Glutamatergic neuron (in vitro differentiated cells): ENCODE measurements at places on chromosomes 11 and 22.

GRCh38 chr11:27296497-27296896 is 66.5 kb downstream of the CCDC34 start:
- no peak for DNase-seq

DNA sequence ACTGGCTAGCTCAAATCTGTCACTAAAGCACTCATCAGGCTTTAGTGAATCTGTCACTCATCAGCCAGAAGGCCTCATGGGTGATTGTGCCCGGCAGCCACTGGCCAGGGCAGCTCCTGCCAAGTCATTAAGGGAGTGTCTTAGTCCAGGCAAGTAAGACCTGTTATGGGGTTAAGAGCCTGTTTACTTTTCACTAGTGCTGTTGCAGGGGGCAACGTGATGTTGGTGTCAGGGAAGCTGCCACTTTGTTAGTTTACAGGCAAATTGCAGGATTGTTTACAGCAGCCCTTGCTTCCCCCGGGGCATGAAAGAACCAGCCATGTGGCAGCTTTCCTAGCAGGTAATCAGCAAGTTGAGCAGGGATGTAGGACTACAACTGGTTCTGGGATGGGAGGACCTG is 155.6 kb upstream of the NCAM1 start:
- DNase-seq, result no peak

DNA sequence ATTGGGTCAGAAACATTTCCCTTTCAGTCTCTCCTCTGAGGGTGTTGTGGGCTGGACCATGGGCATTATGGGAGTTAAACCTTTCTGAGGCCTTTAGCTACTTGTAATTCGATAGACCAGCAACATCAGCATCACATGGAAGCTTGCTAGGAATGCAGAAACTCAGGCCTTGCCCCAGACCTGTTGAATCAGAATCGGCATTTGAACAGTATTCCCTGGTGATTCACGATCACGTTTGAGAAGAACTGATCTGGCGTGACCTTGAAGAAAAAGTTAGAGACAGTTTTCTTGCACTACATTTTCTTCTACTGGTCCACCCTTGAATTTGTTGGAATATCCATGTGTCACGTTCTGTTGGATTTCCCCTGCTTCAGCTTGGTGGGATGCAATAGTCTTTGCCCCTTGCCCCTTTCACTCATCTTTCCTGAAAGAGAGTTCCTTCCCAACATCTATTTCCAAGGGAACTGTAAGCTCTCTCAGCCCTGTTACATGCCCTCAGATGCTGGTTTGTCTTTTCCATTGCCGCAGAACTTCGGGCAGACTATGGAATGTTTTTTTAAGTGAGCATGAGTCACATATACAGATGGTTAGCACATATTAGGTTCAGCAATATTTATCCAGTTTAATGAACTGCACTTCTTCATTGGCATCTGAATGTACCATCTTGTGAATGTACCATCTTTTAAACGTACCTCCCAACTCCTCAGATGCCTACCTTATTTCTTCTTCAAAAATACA is 23.9 kb downstream of the EHF start:
- DNase-seq, result no peak

- no peak for DNase-seq
Measured at GRCh38 chr11:71426413-71426812, 21.8 kb downstream of the DHCR7 start.

DNA sequence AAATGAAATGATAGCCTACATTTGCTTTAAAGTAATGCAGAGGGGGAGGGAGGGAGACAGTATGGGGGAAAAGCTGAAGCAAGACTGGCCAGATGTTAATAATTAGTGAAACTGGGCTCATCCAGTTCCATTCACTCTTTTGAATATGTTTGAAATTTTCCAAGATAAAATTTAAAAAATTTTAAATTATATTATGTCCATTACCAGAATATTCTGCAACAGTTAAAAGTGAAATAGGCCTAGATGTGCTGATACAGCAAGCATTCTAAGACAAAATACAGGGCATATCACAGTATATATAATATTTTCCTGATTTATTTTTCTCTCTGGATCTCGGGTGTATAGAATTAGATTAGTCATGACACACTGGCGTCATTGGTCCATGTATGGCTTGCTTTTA is 13.6 kb upstream of the ZNRF3 start:
- no peak for DNase-seq

- DNase-seq, result no peak
Measured at GRCh38 chr22:41429232-41429950, 17.2 kb downstream of the TOB2 start.

DNA sequence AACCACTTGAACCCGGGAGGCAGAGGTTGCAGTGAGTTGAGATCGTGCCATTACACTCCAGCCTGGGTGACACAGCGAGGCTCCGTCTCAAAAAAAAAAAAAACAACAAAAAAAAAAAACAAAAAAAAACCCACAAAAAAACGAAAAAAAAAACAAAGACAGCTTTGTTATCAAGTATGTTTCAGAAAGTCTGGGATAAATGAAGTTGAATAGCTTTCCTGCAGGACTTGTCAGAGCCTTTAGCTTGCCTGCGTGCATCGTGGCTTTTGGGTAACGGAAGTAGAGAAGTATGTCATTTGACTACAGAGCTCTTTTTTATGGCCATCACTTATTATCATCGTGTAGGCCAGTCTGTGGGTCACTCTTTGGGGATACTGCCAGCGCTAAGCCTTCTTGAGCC is 14.6 kb downstream of the TRIOBP start:
- DNase-seq, result no peak

DNA sequence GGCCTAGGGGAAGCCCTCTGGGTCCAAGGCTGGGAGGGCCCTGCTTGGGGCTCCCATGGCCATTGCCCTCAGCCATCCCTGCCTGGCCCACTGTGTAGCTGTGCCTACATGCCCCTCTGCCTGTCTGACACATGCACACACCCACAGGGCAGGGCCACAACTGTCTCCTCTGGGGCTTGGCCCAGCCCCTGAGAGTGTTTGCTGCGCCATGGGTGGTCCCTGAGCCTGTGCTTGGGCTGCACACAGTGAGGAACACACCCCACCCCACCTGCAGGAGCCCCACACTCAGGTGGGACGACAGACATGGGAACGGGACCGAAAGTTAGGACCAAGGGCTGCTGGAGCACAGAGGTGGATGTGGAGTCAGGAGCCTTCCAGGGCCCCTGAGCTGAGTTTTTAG is 489.5 kb downstream of the TBC1D22A start:
- no peak for DNase-seq

GRCh38 chr11:8807544-8808225 is 103.3 kb upstream of the AKIP1 start:
- no peak for DNase-seq

GRCh38 chr11:46200537-46201281 is 76.8 kb upstream of the CREB3L1 start:
- no peak for DNase-seq

- peak; percentile 94 for DNase-seq
Measured at GRCh38 chr22:36853407-36854099, 7.3 kb upstream of the NCF4 start.

DNA sequence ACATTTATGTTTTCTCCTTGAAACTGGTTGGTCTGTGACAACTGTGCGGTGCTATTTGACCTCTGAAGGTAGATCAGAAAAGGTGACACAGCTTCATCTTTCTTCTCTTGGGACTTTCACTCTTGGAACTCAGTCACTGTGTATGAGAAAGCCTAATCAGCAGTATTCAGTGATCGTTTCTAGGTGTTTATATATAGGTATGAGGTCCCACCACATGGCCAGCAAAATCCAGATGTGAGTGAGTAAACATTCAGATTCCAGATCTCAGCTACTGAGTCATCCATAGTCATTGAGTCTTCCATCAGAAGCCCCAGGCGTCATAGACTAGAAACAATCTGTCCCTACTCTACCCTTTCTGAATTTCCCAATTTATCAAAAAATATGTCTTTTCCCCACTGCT is 117.3 kb upstream of the CTSC start:
- DNase-seq, result no peak

DNA sequence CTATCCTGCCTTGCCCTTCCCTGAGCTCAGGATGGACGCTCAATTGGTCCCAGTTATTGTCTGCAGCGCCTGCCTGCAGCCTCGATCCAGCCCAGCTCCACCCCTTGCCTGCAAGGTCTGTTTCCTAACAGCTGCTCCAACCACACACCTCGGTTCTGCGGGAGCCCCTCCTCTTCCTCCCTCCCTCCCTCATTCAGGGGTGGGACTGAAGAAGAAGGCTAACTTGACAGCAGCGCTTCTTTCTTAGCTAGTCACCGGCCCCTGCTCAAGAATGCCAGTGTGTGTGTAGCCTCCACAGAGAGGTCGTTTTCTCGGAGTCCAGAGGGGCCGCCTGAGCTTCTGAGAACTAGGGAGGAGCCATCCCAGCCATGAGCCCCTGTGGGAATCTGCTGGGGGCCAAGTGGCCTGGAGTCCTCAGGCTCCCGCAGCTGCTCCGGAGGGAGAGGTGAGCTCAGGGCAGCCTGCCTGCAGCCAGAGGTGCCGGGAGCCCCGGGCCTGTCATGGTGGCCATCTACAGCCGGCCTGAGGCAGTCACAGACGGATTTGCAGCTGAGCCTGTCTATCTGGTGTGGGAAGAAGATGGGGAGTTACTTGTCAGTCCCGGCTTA is 36.1 kb downstream of the LIMK2 start:
- peak; percentile 72 for DNase-seq

DNA sequence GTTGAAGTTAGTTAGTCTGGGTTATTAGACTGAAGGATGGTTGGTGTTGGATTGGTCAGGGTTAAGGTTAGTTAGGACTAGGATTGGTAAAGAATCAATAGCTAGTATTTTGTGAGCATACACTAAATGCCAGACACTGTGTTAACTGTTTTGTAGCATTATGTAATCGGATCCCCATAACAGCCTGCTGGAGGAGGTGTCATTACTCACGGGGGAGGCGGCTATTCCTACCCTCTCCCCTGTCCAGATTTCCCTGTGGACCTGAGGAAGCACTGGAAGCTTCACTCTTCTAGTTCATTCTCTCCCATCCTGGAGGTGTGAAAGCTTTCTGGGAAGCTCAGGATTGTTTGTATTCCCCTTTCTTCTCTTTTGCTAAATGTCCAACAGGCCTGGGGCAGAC is 40.5 kb upstream of the KCNJ11 start:
- no peak for DNase-seq
